ENCODE measurements at places on chromosomes 11 and 22. TPM values are rescaled to one million over a fixed set of nuclear protein-coding genes. Genes with fewer than 3 reads are reported as not detected.

The FAT3 gene
- 2.8 TPM for total RNA-seq

The ADAMTS8 gene
- total RNA-seq: 1.2 TPM

The CNTN5 gene
- not detected for total RNA-seq

The RANBP1 gene
- total RNA-seq: 285 TPM

The NKAPD1 gene
- total RNA-seq: 11.2 TPM
